ENCODE measurements at places on chromosomes 4 and X. TPM values are rescaled to one million over a fixed set of nuclear protein-coding genes. Genes with fewer than 3 reads are reported as not detected.

The RPA4 gene
- 0.82 TPM for total RNA-seq

The RADX gene
- total RNA-seq, result 0.96 TPM

The SPATA4 gene
- total RNA-seq, result 10.2 TPM

The NAP1L5 gene
- 10.5 TPM for total RNA-seq

DNA sequence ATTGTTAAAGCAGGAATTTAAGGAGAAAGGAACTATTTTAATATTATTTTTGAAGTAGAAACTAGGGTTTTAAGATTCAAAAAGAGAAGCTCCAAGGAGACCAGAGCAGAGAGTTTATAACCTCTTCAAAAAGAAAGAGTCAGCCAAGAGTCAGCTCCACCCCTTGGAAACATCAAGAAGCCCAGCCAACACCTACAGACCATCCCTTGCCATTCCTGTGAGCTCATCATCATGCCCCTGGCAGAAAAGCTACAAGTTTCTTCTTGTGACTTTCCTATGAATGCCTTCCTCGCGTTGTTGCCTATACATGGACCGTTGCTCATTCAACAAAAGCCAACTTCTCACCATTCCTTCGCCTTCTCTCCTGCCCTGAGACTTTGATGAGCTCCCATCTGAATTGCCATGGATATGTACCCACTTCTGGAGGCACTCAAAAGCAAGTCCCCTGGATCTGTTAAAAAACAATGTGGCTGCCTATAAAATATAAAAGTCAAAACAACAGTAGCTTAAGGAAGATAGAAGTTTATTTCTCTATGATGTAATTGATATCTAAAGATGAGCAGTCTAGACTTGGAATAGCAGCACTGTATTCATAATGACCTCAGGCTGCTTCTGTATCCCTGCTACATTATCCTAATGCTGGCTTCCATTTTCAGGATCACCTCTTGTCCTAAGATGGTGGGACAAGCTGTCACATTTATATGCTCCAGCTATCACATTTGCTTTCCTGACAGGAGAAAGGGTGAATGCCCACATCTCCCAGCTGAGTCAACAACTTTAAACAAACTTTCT is 20.3 kb downstream of the PLRG1 start:
- no peaks in the 10 kb centered on the region for H3K36me3 ChIP-seq
- DNase-seq, result peak; percentile 11
- no peaks in the 10 kb centered on the region for H3K4me1 ChIP-seq
- H3K27ac ChIP-seq, result no peak overlapping the region
- no peak overlapping the region for H3K4me3 ChIP-seq

GRCh38 chrX:23952391-23952790 is 44.6 kb downstream of the CXorf58 start:
- no peak overlapping the region for H3K27ac ChIP-seq
- DNase-seq, result no peak
- no peaks in the 10 kb centered on the region for H3K36me3 ChIP-seq
- H3K4me1 ChIP-seq, result no peaks in the 10 kb centered on the region

DNA sequence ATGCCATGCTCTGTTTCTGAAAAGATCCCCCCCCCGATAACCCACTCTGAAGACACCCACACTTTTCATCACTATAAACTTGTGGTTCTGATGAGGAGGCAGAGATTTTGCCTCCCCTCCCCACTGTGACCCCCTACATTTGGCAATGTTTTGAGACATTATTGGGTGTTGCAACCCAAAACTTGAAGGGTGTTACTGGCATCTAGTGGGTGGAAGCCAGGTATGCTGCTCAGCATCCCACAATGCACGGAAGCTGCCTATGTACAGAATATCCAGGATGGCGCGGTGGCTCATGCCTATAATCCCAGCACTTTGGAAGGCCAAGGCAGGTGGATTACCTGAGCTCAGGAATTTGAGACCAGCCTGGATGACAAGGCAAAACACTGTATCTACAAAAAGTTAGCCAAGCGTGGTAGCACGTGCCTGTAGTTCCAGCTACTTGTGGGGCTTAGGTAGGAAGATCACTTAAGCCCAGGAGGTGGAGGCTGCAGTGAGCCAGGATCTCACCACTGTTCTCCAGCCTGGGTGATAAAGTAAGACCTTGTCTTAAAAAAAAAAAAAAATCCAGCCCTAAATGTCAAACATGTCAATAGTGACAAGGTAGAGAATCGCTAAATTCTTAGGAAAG is 87.3 kb downstream of the SCD5 start:
- H3K4me3 ChIP-seq, result no peak overlapping the region
- no peak for DNase-seq
- H3K27me3 ChIP-seq, result no peaks in the 10 kb centered on the region
- H3K4me1 ChIP-seq, result no peaks in the 10 kb centered on the region
- H3K27ac ChIP-seq, result no peak overlapping the region
- H3K36me3 ChIP-seq, result no peaks in the 10 kb centered on the region

- no peaks in the 10 kb centered on the region for H3K36me3 ChIP-seq
- H3K27me3 ChIP-seq, result no peaks in the 10 kb centered on the region
- H3K4me3 ChIP-seq, result no peak overlapping the region
- no peak overlapping the region for H3K27ac ChIP-seq
- no peaks in the 10 kb centered on the region for H3K4me1 ChIP-seq
- no peak for DNase-seq
These were observed 120.0 kb downstream of the PDLIM5 start for GRCh38 chr4:94571715-94572114.

- H3K4me3 ChIP-seq, result no peak overlapping the region
- DNase-seq, result peak; percentile 8
- no peaks in the 10 kb centered on the region for H3K36me3 ChIP-seq
- H3K4me1 ChIP-seq, result no peaks in the 10 kb centered on the region
- H3K27me3 ChIP-seq, result no peaks in the 10 kb centered on the region
These were observed 34.7 kb downstream of the MSL3 start for GRCh38 chrX:11792461-11793421.

DNA sequence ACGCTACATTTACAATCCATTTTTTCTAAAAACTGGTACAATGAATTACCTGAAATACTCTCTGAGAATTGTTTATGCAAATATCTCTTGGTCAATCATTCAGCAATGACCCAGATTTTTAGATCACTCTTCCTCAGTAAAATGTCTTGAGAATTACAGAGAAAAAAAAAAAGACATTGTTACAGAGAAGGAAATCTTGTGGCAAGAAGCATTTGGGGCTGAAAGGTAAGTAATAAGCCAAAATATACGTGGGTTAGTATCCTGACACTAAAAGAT is 19.6 kb upstream of the TET2 start:
- H3K36me3 ChIP-seq, result no peaks in the 10 kb centered on the region
- H3K4me1 ChIP-seq, result no peaks in the 10 kb centered on the region
- no peak overlapping the region for H3K27ac ChIP-seq
- DNase-seq, result no peak
- no peak overlapping the region for H3K4me3 ChIP-seq

DNA sequence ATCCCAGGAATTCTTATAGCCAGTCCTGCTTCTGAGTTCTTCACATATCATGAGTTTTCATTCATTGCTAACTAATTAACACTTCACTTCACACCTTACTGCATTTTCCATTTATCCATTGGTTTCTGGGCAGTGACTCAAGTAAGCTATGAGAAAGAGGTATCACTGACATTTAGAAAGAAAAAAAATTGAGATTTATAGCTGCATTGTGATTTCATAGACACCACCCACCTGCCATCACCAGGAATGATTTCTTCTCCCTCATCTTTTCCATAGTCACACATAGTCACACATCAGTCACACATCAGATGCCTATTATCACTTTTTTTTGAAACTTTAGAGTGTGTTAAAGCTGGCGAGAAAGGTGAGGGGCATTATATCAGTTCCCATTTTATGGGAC is 121.8 kb downstream of the SLC39A8 start:
- no peak for DNase-seq
- no peaks in the 10 kb centered on the region for H3K27me3 ChIP-seq
- H3K4me1 ChIP-seq, result no peaks in the 10 kb centered on the region
- no peak overlapping the region for H3K27ac ChIP-seq
- no peak overlapping the region for H3K4me3 ChIP-seq
- no peaks in the 10 kb centered on the region for H3K36me3 ChIP-seq

DNA sequence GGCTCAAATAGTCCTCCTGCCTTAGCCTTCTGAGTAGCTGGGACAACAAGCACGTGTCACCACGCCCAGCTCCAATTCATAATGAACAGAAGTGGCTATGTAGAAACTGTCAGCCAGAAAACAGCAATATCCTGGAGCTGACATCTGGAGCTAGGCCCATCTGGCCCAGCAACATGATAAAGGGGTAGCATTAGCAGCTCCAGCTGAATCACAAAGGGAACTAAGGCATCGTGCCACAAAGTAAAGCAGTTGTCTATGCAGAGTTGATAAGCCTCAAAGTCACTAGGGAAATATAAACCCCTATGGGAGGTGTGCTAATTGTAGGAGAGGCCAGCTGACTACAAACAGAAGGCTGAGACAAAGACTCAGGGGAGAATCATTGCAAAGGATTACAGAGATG is 270.5 kb upstream of the GPC4 start:
- no peak overlapping the region for H3K4me3 ChIP-seq
- no peak for DNase-seq
- H3K4me1 ChIP-seq, result no peaks in the 10 kb centered on the region
- H3K27ac ChIP-seq, result no peak overlapping the region
- no peaks in the 10 kb centered on the region for H3K36me3 ChIP-seq

DNA sequence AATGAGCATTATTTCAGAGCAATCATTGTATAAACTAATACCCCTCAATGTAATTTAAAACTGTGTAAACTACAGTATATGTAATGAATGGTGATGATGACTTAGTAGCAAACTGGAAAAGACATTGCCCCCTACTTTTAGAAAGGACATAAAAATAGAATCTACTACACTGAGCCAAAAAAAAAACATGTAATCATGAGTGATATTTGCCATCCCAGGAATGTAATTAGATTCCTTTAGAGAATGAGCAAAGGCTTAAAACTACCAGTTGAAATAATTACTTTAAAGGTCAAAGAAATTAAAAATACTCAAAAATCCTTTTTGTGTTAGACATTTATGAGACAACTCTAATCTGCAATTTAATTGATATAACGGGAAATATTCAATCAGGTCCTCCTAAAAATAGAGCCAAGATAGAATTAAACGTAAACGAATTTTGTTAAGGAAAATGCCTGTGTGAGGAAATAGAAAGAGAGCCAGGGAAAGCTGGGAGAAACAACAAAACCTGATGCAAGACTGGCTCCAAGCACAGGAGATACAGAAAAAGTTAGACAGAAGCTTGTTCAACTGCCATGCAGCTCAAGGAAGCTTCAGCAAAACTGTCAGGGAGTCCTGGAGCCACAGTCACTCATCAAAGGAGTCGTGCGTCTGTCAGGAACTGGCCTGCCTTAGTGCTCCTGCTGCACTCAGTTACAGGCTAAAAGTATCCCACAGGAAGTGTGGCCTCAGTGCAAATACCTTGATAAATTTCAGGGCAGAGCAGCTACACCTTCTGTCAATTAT is 655.7 kb upstream of the INTU start:
- DNase-seq, result no peak
- no peaks in the 10 kb centered on the region for H3K27me3 ChIP-seq
- no peak overlapping the region for H3K27ac ChIP-seq
- no peaks in the 10 kb centered on the region for H3K4me1 ChIP-seq
- H3K4me3 ChIP-seq, result no peak overlapping the region

GRCh38 chrX:145292218-145292617 is 44.9 kb downstream of the SPANXN1 start:
- H3K4me3 ChIP-seq, result no peak overlapping the region
- no peaks in the 10 kb centered on the region for H3K4me1 ChIP-seq
- DNase-seq, result no peak
- no peaks in the 10 kb centered on the region for H3K27me3 ChIP-seq

DNA sequence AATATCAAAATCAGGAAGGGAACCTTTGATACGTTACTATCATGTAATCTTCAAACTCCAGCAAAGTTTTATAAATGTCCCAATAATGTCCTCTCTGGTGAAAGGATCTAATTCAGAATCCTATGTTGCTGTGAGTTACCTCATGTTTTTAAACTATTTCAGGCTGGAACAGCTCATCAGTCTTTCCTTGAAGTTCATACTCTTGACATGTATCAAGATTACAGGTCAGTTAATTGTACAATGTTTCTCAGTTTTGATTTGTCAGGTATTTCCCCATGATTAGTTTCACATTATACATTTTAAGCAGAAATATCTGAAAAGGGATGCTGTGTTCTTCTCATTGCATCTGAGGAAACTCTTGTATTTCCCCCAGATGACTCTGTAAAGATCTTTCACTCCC is 136.5 kb upstream of the HS3ST1 start:
- no peaks in the 10 kb centered on the region for H3K36me3 ChIP-seq
- DNase-seq, result no peak
- H3K4me1 ChIP-seq, result no peaks in the 10 kb centered on the region
- no peak overlapping the region for H3K27ac ChIP-seq
- H3K27me3 ChIP-seq, result no peaks in the 10 kb centered on the region
- H3K4me3 ChIP-seq, result no peak overlapping the region

- no peak overlapping the region for H3K4me3 ChIP-seq
- no peaks in the 10 kb centered on the region for H3K4me1 ChIP-seq
- H3K36me3 ChIP-seq, result no peaks in the 10 kb centered on the region
- DNase-seq, result no peak
- no peaks in the 10 kb centered on the region for H3K27me3 ChIP-seq
These were observed 25.6 kb upstream of the TEX13C start for GRCh38 chrX:125293850-125294780.

- H3K4me1 ChIP-seq, result no peaks in the 10 kb centered on the region
- no peak for DNase-seq
- no peak overlapping the region for H3K27ac ChIP-seq
- no peaks in the 10 kb centered on the region for H3K36me3 ChIP-seq
- no peak overlapping the region for H3K4me3 ChIP-seq
These were observed 56.3 kb upstream of the CXCL8 start for GRCh38 chr4:73684097-73684496.

GRCh38 chrX:74297766-74298165 is 6.2 kb upstream of the ZCCHC13 start:
- DNase-seq, result no peak

- H3K27ac ChIP-seq, result no peak overlapping the region
- DNase-seq, result no peak
- H3K4me3 ChIP-seq, result no peak overlapping the region
- no peaks in the 10 kb centered on the region for H3K36me3 ChIP-seq
- H3K4me1 ChIP-seq, result no peaks in the 10 kb centered on the region
- H3K27me3 ChIP-seq, result peaks cover 2% of the 10 kb centered on the region
These were observed 377.7 kb downstream of the PRDM5 start for GRCh38 chr4:120544838-120545237.

DNA sequence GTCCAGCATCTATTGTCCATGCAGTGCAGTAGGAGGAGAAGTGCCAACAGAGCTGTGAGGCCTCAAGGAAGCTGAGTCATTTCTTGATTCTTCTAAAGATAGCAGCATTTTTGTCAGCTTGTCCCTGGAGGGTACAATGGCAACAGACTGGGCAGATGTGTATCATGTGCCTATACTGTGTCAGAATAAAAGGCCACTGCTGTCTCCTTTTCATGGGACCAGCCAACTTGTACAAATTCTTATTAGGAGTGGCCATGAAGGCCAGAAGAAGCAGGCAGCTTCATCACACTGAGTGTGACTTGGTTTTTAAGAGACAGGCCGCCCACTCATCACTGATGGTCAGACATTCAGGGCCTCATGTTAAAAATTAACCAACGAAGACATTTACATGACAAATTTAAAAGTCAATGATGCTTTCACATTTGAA is 185.0 kb upstream of the FAM241A start:
- DNase-seq, result no peak
- H3K27ac ChIP-seq, result no peak overlapping the region
- H3K36me3 ChIP-seq, result no peaks in the 10 kb centered on the region

GRCh38 chr4:21726255-21726815 is 222.2 kb downstream of the KCNIP4 start:
- no peaks in the 10 kb centered on the region for H3K36me3 ChIP-seq
- no peak overlapping the region for H3K27ac ChIP-seq
- no peaks in the 10 kb centered on the region for H3K27me3 ChIP-seq
- H3K4me1 ChIP-seq, result no peaks in the 10 kb centered on the region

GRCh38 chr4:122746485-122746965 is 14.0 kb downstream of the BBS12 start:
- H3K36me3 ChIP-seq, result no peaks in the 10 kb centered on the region
- no peaks in the 10 kb centered on the region for H3K27me3 ChIP-seq
- no peaks in the 10 kb centered on the region for H3K4me1 ChIP-seq
- H3K27ac ChIP-seq, result no peak overlapping the region

Data from prostate gland (tissue), 2 donors.